ENCODE measurements at places on chromosomes 1 and 21. TPM values are rescaled to one million over a fixed set of nuclear protein-coding genes. Genes with fewer than 3 reads are reported as not detected.

DNA sequence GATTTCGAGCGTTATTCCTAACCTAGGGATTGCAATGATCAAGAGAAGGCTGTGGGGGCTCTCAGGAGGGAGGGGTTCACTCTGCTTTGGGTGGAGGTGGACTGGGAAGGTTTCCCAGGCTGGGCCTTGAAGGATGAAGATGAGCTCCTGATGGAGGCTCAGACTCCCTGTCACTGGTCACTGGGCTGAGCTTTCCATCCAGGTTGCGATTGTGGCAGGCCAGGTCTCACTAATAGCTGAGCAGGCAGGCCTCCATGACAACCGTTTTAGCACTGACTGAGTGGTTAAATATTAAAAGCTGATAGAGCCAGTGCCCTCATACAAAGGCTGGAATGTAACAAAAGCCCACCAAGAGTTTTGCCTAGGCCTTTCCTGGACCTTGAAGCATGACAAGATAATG is 36.2 kb upstream of the EFCAB14 start:
- DNase-seq: no peak

DNA sequence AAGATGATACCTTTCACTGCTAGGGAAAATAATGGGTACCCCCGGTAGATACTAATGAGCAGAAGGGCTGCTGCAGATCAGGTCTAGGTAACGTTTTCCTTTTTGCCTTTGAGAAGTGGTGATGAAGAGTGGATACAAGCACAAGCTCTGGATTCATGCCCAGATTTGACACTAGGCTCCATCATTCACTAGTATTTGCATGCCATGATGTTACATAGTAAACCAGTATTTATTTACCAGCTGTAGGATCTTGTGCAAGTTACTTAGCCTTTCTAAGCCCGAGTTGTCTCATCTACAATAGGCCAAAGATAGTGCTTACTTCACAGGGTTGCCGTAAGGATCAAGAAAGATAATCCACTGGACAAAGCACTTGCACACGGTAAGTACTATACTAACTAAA is 14.2 kb downstream of the PTPN14 start:
- DNase-seq: no peak

- no peak for DNase-seq
Measured at GRCh38 chr1:53112271-53112774, 30.1 kb downstream of the SLC1A7 start.

- DNase-seq: no peak
Measured at GRCh38 chr1:18341291-18342069, 139.2 kb upstream of the KLHDC7A start.

The RPF1 gene
- total RNA-seq: 31.4 TPM

The CD34 gene
- 8.4 TPM for total RNA-seq

The MLLT11 gene
- 0.42 TPM for total RNA-seq
